Effector CD4-positive, alpha-beta T cell (primary cell): ENCODE measurements at places on chromosomes 7 and 10.

- DNase-seq, result no peak
Observed at GRCh38 chr10:104109908-104110662, 11.9 kb upstream of the SFR1 start.

DNA sequence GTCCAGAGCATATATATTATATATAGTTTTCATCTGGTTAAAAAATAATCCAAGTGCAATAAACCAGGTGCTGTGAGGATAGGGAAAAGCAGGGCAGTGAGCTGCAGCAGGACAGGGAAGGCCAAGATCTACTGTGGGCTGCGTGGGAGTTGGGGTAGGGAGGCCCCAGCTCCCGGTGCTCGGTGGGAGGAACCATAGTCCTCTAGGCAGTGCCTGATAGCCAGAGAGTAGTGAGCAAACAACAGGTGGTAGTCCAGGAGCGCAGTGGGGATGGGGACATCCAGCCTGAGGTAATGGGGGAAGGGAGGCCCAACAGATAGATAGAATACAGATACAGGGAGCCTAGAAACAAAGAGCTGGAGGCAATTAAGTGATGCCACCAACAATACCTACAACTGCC is 4.1 kb upstream of the BMPR1A start:
- no peak for DNase-seq

DNA sequence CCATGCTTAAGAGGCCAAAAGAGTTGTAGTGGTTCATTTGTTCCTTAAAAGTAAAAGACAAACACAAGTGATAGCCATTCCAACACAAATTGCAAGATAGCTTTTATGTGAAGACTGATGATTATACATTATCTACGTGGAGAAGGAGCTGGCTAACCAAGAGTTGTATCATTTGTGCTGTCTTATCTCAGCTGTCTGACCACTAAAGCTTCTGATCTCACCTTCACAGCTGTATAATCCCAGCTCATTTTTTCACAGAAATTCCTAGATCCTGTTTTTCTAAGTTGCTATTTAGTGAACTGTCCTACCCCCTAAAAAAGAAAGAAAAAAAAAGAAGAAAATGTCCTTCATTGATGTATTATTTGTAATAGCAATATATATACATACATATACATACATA is 9.8 kb downstream of the USP6NL start:
- no peak for DNase-seq

GRCh38 chr10:131907679-131908078 is 6.9 kb downstream of the PPP2R2D start:
- no peak for DNase-seq

DNA sequence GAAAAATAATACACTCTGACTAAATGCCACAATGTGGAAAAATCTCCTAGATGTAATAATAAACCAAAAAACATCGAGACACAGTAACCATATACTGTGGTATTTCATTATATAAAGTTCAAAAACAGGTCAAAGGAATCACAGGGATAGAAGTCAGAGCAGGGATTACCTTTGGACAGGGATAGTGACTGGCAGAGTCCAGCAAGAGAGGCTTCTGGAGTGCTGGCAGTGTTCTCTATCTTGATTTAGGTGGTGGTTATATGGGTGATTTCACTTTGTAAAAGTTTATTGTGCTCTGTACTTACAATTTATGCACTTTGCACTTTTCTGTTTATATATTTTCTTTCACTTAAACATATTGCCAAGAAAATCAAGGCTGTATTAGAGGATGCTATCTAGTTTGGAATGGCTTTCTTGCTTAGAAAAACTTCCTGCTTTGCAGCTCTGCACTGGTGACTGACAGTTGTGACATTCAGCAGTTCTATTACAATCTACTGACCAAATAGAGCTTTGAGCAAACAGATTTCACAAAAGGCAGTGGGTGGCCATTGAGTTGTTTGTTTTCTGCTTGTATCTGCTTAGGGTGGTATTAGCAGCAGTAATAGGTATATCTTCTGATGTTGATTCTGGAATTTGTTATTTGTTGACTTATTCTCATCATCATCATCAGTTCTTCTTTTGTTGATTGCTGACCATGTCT is 263.6 kb upstream of the LRGUK start:
- no peak for DNase-seq

GRCh38 chr10:6320320-6321010 is 117.7 kb downstream of the PFKFB3 start:
- DNase-seq, result no peak

DNA sequence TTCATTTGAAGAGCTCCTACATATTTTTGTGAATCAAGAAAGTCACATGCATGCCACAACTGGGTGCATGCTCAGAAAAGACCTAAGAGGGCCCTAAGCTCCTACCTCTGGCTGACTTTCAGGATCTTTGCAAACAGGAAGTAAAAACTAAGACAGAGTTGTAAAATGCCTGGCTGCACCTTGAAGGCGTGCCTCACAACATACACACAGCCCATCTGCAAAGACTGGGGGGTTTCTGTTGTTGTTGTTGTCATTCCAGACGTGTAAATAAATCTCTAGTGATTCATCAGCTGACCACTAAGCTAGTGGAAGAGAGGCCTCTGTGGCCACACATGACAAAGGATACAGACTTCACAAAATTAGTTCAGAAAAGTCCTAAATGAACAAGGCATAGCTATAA is 31.8 kb downstream of the SMURF1 start:
- DNase-seq, result no peak

- no peak for DNase-seq
Observed at GRCh38 chr10:80394358-80394916, 13.9 kb upstream of the PRXL2A start.

GRCh38 chr10:128050936-128051335 is 75.3 kb downstream of the MKI67 start:
- no peak for DNase-seq

- DNase-seq, result no peak
Observed at GRCh38 chr7:129427526-129428045, 6.6 kb upstream of the STRIP2 start.

- peak; percentile 16 for DNase-seq
Observed at GRCh38 chr10:100872034-100872791, 40.5 kb upstream of the SLF2 start.

DNA sequence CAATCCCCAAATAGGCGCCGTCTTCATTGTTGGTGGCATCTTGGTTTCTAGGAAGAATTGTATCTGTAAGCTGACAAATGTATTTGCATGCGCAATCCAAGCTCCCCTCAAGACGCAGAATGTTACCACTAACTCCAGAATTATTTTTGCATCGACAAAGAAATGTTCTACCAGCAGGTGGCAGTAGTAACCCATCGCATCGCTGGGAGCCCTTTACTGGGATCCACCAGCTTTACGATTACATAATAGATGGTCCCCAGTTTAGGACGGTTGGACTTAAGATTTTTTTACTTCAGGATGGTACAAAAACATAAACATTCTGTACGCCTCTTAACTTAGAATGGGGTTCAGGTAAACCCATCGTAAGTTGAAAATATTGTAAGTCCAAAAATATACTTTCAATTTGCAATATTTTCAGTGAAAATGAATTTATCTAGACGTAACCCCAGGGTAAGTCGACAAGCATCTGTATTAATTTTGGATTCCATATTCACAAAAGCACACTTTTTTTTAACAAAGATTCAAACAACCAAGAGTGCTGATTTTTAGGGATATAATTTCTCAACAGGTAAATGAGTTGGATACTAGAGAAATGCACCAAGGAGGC is 114.0 kb upstream of the COBL start:
- DNase-seq, result peak; percentile 8

DNA sequence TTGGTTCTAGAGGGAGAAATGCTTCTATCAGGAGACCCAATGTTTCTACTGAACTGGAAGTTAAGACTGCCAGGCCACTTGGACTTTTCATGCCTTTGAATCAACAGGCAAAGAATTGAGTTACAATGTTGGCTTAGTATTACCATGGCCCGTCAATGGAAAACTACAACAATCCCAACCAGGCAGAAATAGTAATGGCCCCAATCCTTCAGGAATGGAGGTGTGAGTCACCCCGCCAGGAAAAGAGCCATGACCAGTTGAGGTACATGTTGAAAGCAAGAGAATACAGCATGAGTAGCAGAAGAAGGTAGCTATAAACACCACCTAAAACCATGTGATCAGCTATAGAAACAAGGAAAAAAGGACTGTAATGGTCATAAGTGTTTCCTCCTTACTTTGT is 101.9 kb downstream of the DGKB start:
- no peak for DNase-seq

DNA sequence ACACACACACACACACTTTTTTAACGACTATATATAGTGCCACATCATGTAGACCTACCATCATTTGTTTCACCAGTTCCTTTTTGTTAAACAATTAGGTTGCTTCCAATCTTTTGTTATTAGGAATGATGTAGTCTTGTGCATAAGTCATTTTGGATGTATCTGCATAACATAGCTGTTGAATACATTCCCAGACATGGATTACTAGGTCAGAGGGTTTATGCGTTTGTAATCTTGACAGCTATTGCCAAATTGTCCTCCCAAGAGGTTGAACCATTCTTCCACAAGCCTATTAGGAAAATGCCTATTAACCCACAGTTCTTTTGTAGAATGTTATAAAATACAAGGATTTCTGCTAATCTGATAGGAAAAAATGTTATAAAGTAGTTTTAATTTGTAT is 87.3 kb downstream of the PALS2 start:
- DNase-seq, result no peak

GRCh38 chr10:13592306-13592705 is 5.5 kb downstream of the PRPF18 start:
- no peak for DNase-seq

DNA sequence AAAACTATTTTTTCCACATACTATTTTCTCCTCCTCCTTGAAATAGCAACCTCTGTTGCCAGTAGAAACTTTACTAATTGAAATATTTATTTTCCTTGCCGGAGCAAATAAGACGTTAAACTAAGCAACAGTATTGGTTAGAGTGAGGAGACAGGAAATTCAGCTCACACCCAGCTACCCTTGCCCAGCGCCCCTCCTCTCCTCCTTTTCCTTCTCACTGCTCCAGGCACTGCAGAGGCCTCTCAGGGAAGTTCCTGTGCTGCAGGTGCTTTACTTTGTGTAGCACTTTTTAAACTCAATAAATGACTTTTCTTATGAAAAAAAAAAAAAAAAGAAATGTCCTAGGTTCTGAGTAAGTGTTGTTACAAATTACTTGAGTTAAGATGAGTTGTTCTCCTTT is 134.0 kb downstream of the SEMA3E start:
- DNase-seq, result no peak

GRCh38 chr10:70549962-70550458 is 52.5 kb downstream of the PRF1 start:
- peak; percentile 65 for DNase-seq

DNA sequence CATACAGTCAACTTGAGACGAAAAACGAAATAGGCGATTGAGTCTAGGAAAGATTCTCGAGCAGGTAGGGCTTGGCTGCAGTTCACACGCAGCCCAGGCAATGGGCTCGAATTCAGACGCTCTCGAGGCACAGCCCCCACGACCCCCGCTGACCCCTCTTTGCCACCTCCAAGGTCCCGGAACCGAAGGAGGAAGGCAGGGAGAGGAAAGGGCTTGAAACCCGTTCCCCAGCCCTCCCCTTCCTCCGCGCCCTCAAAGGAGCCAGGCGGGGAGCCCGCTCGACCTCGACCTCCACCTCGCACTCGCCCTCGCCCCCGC is 441 bp downstream of the CCDC186 start:
- DNase-seq, result no peak

GRCh38 chr7:36758879-36759278 is 34.6 kb upstream of the AOAH start:
- DNase-seq, result no peak

DNA sequence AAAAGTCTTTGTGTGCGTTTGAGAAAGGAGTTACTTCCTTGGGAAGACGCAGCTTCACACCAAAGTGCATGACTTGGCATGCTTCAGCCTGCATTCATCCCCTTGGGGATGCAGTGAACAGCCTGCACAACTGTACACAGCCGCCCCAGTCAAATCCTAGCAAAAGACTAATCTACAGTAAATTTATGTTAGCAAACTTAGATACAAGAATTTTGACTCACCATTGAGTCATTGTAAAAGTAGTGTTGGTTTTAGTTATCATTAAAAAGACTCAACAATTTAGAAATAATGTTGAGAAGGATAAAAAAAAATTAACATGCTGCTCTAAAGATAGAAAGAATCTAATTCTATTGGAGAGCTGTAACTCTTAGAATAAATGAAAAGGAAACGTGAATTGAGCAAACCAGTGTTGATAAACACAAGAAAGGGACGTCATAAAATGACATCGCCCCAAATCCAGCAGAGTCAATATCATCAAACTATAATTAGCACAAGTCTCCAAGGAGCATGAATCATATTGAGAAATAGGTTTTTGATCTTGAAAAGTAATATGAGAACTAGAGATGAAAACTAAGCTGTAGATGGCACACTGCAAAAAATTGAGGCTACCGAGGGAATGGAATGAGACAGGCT is 11.9 kb upstream of the OPTN start:
- no peak for DNase-seq

DNA sequence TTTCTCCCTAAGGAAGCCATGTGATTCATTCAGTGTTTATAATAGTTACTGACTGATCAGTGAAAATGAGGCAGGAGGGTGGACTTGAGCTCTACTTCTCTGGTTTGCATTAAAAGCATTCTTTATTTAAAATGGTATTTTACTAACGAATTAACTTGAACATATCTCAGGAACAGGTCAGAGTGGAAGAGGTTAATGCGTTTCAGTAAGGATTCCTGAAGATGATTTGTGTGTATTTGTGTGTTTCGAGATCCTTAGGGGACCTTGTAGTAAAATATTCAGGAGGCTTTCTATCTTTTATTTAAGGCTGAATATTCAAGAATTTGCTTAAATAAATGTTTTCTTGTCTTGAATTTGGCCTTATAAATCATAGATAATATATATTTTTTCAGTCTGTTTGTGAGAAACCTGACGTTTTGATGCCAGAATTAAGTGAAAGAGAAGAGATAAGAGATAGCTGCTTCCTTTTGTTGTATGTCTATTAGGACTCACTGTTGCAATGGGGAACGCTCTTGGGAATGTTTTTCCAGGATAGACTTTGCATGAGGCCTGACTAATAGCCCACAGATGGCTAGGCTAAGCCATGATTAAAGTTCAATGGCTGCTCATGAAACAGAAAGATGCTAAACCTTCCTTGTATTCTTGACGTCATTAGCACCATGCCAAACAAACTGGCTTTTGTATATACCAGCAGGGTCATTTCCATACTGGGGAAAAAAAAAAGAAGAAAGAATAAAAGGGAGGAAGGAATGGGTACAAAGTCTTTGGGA is 93.8 kb upstream of the MTPN start:
- DNase-seq, result no peak

GRCh38 chr10:113118882-113119281 is 168.8 kb downstream of the TCF7L2 start:
- DNase-seq, result no peak

GRCh38 chr10:15897287-15897686 is 37.0 kb upstream of the MINDY3 start:
- no peak for DNase-seq

DNA sequence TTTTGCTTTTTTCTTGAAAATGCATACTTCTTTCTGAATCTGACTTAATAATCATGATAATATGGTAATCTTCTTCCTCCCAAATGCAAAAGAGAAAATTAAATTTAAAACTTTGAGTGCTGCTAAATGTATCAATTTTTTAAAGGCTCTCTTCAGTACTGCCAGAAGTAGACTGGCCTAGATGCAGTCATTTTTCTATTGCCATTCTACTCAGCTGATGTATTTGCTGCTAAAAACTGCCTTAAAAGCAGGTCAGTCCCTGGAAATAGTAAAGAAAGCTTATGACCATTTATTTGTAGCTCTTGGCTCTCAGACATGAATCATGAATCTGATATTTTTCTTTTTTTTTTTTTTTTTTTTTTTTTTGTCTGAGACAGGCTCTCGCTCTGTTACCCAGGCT is 28.5 kb downstream of the NAPEPLD start:
- DNase-seq, result no peak
